ENCODE measurements at places on chromosomes 12 and 14.

DNA sequence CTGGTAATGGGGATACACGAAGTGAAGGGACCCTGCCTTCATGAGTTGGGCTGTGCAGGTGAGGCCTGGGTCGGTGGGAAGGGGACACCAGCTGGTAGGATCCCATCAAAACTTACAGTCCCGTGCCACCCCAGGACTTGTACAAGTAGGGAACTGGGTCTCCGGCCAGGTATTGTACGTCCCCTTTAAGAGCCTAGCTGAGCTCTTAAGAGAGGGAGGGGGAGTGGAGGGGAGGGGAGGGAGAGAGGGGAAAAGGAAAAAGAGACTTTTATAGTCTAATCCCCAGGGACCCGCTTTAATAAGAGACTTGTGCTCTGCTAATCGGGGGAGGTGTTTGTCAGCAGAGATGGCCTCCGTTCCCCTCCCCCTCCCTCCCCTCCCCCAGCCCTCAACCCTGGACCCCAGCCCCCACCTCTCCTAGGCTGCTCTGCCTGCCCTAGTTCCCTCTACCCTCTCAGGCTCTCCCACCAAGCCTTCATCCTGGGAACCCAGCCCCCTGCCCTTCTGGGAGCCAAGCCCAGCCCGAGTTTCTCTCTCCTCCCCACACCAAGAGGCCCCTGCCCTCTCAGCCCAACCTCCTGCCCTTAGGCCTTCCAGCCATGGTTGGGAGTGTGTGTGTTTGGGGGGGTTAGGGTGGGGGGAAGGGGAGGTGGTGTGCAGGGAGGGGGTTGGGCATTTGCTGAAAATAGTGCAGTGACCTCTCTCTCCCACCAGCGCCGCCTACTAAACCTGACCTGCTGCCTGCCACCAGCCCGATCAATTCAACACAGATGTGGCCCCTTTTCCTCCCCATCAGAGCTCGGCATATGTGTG lies 2.6 kb downstream of the GDF11 start:
- DNase-seq = peak; percentile 90

DNA sequence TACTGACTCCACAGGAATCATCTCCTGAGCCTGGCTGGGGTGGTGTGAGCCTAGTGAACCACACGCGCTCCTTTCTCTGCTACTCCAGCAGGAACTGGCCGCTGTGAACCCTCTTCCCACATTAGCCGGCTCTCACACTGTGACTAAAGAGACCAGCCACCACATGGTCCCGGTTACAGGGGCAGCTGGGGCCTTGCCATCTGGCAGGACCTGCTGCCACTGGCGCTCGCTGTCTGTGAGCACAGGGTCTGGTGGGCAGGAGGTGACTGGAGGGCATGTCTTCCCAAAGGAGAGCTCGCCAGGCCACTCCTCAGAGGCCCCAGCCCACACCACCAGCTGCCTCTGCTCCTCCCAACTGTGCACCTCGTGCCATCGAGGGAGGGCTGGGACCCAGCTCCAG lies 99.3 kb downstream of the SINHCAF start:
- no peak for DNase-seq

DNA sequence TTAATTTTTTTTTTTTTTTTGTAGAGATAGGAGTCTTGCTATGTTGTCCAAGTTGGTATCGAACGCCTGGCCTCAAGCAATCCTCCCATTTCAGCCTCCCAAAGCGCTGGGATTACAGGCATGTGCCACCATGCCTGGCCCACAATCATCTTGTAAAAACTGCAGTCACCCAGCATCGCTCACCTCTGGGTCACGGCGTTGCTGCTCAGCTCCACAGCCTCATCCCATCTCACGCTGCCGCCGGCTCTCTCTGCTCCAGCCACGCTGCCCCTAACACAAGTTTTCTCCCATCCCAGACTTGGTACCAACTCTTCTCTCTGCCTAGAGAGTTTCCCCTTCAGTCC lies 69.2 kb downstream of the MAP1LC3B2 start:
- no peak for DNase-seq

- DNase-seq = no peak
These were observed 211.0 kb downstream of the RBM19 start for GRCh38 chr12:113755098-113755497.

DNA sequence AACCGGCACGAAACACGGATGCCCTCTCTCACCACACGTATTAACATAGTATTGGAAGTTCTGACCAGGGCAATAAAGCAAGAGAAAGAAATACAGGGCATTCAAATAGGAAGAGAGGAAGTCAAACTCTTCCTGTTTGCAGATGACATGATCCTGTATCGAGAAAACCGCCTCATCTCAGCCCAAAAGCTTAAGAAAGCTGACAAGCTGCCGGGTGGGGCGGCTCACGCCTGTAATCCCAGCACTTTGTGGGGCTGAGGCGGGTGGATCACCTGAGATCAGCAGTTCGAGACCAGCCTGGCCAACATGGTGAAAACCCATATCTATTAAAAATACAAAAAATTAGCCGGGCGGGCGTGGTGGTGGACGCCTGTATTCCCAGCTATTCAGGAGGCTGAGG lies 17.7 kb downstream of the OR6S1 start:
- DNase-seq = no peak

GRCh38 chr12:772056-772697 lies 19.8 kb downstream of the WNK1 start:
- DNase-seq = no peak

DNA sequence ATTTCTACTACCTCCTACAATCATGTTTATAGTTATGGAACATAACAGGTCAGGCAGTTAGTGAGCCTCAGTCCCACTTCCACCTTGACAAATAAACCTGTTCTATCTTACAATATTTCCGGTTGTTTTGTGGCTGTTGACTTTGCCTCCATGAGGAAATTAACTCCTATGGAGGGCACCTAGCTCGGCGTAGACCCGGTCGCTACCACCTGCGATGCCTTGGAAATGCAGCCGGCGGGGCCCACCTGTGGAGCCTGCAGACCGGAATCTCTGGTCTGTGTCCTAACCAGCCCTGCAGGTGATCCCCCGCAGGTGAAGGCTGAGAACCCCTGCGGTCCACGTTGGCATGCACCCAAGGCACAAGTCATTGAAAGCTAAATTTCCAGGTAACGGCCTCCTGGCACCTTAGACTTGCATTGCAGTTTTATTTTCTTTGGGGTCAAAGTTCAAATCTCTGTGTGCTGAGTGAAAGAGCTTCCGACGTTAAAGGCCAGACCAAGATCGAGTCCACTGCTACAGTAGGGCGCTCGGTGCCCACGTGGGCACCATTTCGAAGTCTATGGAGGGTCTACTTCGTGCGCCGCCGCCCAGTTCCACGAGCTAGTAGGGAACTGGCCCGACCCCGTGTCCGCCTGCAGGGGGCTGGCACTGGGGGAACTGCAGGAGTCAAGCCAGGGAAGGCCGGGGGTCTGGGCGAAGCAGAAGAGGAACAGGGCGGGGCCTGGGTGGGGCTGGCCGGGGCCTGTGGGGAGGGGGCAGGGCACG lies 782 bp upstream of the PIWIL1 start:
- DNase-seq = no peak

DNA sequence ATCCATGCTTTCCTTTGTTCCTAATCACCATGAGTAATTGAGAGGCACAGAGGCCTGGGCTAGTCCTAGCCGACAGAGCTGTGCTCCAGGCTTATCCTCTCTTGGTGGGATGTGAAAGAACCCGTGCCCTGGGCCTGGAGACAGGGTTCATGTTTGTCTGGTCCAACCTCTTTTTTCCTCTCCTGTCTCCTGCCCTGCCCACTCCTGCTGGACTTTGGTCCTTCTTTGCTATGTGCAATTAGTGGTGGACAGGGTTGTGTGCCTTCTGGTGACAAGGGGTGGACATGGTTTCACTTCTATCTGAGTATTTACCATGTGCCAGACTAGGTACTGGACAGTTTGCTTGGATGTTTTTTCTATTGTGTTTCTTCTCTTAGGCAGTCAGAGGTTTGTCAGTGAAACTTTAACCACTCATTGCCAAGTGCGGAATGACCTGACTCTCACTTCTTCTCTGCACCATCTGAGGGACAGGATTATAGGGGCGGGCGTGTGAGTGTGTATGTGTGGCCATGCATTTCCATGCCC lies 126.1 kb downstream of the SMOC1 start:
- no peak for DNase-seq

DNA sequence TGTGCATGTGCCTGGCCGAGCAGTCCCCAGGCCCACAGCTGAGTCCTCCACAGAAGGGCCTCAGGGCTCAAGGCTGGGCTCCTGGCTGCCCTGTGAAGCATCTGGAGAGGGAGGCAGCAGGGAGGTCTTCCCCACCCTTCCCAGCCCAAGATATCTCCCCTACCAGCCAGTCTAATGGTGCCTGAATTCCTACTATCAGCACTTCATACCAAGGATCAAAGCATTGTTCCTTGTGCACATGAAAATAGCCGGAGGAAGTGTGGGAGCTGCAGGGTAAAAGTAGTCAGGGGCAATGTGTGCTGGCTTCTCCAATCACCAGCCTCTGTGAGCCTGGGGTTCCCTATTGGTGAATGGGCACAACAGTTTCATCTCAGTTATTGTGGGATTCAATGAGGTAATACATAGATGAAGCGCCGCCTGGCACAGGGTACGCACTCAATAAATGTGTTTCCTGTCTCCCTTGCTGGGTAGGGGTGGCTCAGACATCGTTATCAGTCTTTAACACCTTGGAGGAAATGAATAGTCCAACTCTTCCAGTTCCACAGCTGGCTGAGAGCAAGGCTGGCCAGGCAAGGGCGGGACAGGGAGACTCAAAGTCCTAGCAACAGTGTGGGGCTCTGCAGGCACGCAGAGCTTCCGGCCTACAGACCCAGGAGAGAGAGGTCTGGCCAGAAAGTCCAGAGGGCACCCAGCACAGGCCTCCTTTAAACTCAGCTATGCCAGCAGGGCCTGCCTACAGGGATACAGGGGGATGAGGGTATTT lies 39.1 kb upstream of the PNMA1 start:
- DNase-seq = peak; percentile 82

DNA sequence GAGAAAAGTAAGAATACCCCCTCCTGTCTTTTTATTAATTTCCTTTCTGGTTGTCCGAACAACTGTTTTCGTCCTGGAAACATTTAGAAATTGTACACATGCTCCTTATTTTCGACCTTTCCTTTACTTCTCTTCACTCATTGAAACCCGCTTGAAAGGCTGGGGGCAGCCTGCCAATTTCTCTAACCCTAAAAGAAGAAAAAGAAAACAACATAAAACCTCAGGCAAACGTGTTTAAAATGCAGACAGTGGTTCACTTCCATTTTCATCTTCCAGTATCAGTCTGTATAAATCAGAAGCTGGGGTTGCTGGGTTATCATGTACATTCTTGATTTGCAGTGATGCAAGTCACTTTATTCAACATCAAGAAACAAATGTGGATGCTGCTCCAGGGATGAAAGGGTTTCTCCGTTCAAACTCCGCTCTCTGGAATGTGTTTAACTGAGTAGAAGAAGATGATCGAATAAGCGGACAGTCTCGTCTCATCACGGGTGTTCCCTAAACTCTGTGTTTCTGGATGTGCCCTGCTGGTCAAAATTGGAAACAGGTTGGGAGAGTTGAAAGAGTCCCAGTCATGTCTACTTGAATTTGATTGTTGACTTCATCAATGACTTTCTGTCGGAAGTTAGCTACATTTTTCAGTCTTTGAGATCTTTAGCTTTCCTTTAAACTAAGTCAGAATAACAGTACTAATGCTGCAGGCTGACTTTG lies 1042.2 kb downstream of the BCL11B start:
- no peak for DNase-seq

DNA sequence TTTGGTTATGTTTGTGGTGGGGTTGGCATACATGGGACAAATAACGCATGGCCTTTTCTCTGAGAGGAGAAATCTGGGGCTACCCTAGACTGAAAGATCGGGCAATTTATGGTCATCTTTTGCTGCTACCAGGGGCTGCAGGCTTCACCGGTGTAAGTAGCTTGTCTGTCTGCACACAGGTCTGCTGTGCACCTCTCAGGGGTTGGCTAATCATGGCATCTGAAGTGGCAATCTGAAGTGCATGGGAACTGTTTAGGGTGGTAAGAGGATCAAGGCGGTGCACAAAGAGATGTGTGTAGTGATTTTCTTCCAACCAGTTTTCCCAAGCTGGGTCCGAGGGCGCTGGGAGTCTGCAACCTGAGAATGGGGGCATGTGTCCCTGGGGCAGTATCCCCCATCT lies 141.3 kb downstream of the EMP1 start:
- no peak for DNase-seq

- no peak for DNase-seq
These were observed 10.8 kb downstream of the ETNK1 start for GRCh38 chr12:22635812-22636211.

- no peak for DNase-seq
These were observed 154.3 kb upstream of the CCND2 start for GRCh38 chr12:4119157-4119761.

- no peak for DNase-seq
These were observed 421 bp upstream of the ACADS start for GRCh38 chr12:120725151-120725658.

DNA sequence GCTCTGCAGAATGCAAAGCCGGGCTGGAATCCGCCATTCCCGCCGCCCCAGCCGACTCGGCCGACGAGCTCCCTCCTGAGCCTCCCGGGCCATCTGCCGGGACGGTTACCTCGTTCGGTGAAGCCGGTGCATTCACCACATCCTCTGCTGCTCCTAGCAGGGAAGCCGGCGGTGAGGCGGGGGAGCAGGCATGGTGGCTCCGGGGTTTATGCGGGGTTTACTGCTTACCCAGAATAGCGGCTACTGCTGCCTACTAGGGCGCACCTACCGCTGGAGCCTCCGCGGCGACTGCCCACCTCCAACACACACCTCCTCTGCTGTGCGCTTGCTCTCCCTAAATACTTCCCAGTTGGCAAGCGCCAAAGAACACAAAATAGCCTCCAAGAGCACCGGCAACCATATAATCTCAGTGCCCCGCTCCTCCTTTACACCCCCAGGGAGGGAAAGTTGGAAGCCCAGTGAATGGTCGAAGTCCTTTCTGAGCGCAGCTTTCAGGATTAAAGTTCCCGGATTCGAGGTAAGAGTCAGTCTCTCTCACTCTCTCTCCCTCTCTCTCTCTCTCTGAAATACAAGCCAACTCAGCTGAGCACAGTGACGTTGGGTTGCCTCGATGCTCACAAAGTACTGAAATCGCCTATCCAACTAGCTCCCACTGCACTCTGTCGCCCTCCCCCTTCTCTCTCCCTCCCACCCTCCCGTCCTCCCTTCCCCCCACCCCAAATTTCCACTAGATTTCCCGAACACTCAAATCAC lies at the start of gene TBX5:
Gene TBX5, minus strand, starts transcription at position 626 of the 753 bp plus-strand sequence. CDS start 2,246 bp downstream, outside the sequence.
- no peak for DNase-seq

GRCh38 chr12:34126239-34126641 lies 103.9 kb downstream of the ALG10 start:
- DNase-seq = no peak

GRCh38 chr14:68794130-68794850 lies 1.4 kb upstream of the ZFP36L1 start:
- DNase-seq = peak; percentile 53

DNA sequence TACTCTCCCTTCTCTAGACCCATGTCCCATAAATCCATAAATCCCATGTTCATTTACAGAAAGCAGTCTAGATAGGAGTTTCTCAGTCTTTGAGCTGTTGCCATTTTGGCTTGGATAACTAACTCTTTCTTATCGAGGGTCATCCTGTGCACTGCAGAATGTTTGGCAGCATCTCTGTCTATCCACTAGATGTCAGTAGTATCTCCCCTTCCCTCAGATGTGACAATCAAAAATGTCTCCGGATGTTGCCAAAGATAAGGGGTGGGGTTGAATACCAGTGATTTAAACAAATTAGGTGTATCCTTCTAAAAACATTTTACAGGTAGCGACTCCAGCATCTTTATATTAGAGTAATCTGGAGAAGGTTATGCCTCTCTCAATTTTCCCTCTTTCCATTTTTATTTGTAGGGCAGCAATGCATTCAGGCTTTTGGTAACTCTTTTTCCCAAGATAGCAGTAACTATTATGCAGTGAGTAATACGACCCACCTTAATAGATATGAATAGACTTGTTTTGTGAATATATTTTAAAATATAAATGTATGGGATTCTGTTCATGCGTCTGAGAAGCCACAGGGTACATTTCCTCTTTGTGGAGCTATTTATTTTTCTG lies 100.7 kb downstream of the LRRK2 start:
- peak; percentile 67 for DNase-seq
